Thymus (tissue), 14 donors: ENCODE measurements at places on chromosomes 6 and 20. TPM values are rescaled to one million over a fixed set of nuclear protein-coding genes. Genes with fewer than 3 reads are reported as not detected.
A peak's percentile ranks its signal among the peaks of the same experiment; 100 is the strongest.

DNA sequence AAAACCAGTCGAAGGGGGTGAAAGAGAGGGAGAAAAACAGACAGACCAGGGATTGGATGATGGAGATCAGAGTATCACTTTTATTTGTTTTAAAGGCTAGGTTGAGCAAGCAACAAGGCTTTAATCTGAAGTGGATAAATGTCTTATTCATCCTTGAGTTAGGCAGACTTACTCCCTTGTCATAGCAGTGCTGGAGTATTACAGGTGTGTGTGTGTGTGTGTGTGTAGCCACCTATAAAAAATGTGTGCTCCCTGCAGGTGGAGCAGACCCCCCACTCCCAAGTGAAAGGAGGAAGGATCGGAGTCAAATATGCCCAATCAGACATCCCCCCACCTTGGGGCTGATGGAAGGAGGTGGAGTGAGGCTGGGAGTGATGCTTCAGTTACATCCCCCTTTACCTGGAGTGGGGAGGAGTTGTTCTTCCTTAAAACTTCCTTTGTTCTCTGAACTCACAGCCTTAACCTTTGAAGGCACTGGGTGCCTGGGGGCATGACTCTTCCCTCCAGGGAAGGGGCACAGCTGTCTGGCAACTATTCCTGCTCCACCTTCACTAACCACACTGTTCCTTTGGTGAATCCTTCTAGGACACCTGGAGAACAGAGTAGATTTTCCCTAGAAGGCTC is 27.3 kb downstream of the PTK7 start:
- no peak for DNase-seq

GRCh38 chr6:3088968-3089367 is 20.7 kb downstream of the RIPK1 start:
- no peak for DNase-seq

- DNase-seq = no peak
Observed at GRCh38 chr20:41309817-41310216, 7.7 kb downstream of the ZHX3 start.

Gene SLC13A3
- 1.9 TPM for polyA plus RNA-seq

Gene BEND6
- 0.98 TPM for polyA plus RNA-seq

- DNase-seq = no peak
Observed at GRCh38 chr6:165566088-165566828, 96.8 kb downstream of the PDE10A start.

Gene TRDN
- polyA plus RNA-seq = 0.18 TPM

DNA sequence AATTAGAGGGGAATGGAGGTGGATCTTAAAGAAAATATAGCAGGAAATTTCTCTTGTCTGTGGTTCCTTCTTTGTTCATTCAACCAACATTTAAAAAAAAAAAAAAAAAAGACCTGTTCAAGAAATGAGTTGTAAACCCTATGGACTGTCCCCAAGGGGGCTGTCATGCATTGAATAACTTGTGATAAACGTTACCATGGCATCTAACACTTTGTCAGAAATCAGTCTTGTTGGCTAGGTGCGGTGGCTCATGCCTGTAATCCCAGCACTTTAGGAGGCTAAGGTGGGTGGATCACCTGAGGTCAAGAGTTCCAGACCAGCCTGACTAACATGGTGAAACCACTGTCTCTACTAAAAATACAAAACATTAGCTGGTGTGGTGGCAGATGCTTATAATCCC is 381.7 kb downstream of the BCKDHB start:
- no peak for DNase-seq

DNA sequence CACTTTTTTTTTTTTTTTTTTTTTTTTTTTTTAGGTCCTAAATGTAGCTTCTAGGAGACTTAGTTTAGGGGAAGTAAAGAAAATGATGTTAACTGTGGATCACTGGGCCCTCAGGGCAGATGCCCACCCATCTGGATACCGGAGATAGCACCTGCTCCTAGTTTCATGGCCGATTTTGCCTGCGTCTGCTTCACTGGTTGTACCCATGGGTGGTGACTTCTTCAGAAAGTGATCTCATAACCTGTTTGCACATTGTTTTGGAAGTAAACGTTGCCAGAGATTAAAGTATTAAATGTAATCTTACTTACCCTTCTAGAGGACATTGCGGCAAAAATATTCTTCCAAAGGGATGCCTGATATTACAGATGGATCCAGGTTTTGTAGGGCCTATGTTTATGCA is 79.8 kb upstream of the SGK1 start:
- no peak for DNase-seq

Gene RAD21L1
- polyA plus RNA-seq = not detected

Gene ADAT2
- polyA plus RNA-seq = 13.2 TPM

GRCh38 chr6:29967379-29968010 is 25.2 kb downstream of the HLA-A start:
- DNase-seq = peak; percentile 54

DNA sequence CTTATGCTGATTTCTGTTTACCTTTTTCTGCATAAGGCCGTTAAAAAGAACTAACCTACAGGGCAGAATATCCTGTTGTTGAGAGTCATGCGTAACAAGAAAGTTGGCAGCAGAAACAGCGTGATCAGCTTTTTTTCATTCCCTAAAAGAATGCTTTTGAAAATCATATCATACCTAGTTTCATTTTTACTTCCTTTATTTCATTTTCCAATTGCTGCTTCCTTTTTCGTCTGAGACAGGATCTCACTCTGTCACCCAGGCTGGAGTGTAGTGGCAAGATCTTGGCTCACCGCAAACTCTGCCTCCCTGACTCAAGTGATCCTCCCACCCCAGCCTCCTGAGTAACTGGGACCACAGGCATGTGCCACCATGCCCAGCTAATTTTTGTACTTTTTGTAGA is 4.1 kb downstream of the CALHM6 start:
- no peak for DNase-seq

Gene FAM184A
- polyA plus RNA-seq = 3.3 TPM

Gene SLC35D3
- polyA plus RNA-seq = 0.02 TPM

DNA sequence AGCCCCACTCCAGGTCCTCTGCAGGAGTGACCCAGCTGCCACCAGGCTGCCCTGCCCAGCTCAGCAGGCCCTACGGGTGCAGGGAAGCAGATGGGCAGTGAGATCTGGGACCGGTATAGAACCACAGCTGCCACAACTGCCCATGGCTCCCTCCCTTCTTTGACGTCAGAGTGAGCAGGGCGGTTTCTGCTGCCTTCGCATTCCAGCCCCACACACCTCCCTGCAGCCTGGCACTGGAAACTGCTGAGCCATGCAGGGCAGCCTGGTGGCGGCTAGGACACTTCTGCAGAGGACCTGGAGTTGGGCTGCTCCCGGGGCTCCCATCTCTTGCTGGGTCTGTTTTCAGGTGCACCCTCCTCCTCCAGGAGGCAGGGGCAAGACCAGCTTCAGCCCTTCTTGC is 101.6 kb upstream of the CD93 start:
- DNase-seq = no peak

Gene ULBP3
- 0.48 TPM for polyA plus RNA-seq

Gene CD93
- 16.4 TPM for polyA plus RNA-seq

DNA sequence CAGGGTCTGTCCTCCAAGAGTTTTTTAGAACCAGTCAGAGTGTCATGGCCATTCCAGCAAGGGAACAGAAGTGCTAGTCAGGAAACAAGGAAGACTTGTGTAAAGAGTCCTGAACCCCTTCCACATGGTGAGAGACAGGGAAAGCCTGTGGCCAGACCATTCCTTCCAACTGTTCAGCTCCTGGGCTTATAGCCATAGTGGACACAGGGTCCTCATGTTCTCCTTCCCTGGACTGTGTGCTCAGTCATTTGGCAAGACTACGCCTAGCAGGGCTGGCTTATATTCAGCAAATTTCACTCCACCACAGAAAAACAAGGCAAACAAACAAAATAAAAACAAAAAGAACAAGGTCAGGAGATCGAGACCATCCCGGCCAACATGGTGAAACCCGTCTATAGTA is 60.5 kb downstream of the NRN1 start:
- DNase-seq = no peak

DNA sequence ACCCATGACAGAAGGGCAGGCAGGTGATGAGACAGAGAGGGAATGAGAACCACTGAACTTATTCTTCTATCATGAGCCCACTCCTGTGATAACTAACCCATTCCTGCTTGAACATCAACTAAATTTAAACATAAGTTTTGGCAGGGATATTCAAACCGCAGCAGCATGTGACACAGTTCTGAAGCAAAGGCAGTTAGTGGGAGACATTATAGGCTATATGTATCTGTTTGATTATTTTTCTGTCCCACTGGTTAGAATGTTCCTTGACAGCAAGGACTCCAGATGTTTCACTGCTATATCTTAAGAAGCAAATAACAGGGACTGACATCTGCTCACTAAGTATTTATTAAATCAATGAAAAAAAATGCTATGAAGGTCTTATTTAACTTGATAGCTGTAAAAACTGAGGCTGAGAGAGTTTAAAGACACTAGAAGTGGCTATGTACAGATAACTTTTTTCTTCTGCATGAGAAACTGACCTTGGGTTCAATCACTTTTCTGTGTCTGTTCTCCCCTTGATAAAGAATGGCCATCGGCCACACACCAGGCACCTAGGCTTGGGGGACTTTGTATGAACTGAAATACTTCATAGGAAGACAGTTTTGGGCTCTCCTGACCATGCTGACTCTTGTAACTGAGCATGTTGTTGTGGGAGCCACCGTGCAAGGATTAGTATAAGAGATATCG is 90.9 kb downstream of the CEP162 start:
- DNase-seq = no peak

- no peak for DNase-seq
Observed at GRCh38 chr20:51375561-51375960, 167.0 kb downstream of the NFATC2 start.
